ENCODE measurements at places on chromosomes 2 and 18. TPM values are rescaled to one million over a fixed set of nuclear protein-coding genes. Genes with fewer than 3 reads are reported as not detected.

The ATP8B1 gene
- total RNA-seq: 30.7 TPM

The TUBA4B gene
- not detected for total RNA-seq

The BOLL gene
- not detected for total RNA-seq

The IDH1 gene
- total RNA-seq: 116 TPM

The TXNDC2 gene
- 0.55 TPM for total RNA-seq

The ACTG2 gene
- 37.9 TPM for total RNA-seq

The XDH gene
- total RNA-seq: 0.41 TPM

- no peak overlapping the region for H3K27ac ChIP-seq
- DNase-seq: no peak
- H3K4me3 ChIP-seq: no peak overlapping the region
These were observed 353.9 kb downstream of the SS18 start for GRCh38 chr18:25736516-25736915.

DNA sequence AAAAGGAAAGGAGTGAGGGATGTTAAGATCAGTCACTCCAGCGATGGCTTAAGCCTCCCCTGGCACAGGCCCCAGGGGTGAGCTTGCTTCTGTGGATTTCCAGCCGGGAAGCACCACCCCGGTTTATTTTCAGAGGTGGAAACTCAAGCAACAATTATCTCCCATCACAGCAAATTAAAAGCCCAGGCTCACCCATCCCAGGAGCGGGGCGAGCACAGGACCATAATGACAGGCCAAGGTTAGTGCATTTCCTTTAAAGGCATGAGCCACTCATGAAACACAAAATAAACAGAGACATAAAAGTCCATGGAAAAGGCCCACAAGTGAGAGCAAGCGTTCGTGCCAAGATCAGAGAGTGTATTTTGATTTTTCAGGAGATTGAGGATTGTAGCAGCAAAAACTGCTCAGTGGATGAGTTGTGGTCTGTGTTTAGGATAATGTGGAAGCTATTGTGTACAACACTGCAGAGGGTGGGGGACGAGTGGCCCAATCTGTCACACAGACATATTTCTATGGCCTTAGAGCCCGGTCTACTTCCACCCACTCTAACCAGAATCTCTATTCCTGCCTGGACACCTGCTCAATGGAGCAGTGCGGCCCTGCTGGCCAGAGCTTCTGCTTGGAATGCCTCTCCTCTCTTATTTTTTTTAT lies 111.4 kb upstream of the CDC42EP3 start:
- H3K27me3 ChIP-seq: no peaks in the 10 kb centered on the region
- no peaks in the 10 kb centered on the region for H3K36me3 ChIP-seq
- no peak overlapping the region for H3K4me3 ChIP-seq
- DNase-seq: no peak
- peaks cover 9% of the 10 kb centered on the region for H3K4me1 ChIP-seq

DNA sequence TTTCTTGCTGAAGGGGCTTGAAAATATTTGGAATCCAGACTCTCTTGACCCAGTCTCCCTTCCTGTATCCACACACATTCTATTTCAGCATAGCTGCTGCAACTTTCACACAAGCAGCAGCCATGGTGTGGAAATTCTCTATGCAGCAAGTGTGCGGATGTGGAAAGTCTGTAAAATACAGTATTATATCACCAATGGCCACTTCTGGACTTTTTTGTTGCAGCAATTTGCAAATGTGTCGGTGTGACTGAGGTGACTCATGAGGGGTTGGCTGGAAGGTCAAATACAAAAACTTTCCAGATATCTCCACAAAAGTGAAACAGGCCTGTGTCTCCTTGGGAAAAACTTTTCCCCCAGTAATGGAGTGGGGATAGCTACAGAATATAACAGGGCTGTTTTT lies 299.3 kb upstream of the GYPC start:
- H3K4me3 ChIP-seq: no peak overlapping the region
- H3K36me3 ChIP-seq: no peaks in the 10 kb centered on the region
- H3K27ac ChIP-seq: no peak overlapping the region
- no peaks in the 10 kb centered on the region for H3K27me3 ChIP-seq
- H3K4me1 ChIP-seq: no peaks in the 10 kb centered on the region

- peaks cover 38% of the 10 kb centered on the region for H3K36me3 ChIP-seq
- no peaks in the 10 kb centered on the region for H3K27me3 ChIP-seq
- no peaks in the 10 kb centered on the region for H3K4me1 ChIP-seq
- H3K4me3 ChIP-seq: no peak overlapping the region
- no peak overlapping the region for H3K27ac ChIP-seq
- DNase-seq: no peak
These were observed 44.2 kb upstream of the TBR1 start for GRCh38 chr2:161371869-161372268.

GRCh38 chr18:79185648-79186047 lies 116.5 kb downstream of the ATP9B start:
- H3K27ac ChIP-seq: no peak overlapping the region
- no peak overlapping the region for H3K4me3 ChIP-seq
- DNase-seq: no peak
- no peaks in the 10 kb centered on the region for H3K36me3 ChIP-seq
- H3K4me1 ChIP-seq: peaks cover 6% of the 10 kb centered on the region

GRCh38 chr18:51051105-51051712 lies 21.2 kb downstream of the SMAD4 start:
- H3K27me3 ChIP-seq: no peaks in the 10 kb centered on the region
- peaks cover 61% of the 10 kb centered on the region for H3K36me3 ChIP-seq
- no peak overlapping the region for H3K4me3 ChIP-seq
- no peak for DNase-seq

- no peaks in the 10 kb centered on the region for H3K27me3 ChIP-seq
- H3K27ac ChIP-seq: no peak overlapping the region
- H3K4me3 ChIP-seq: no peak overlapping the region
- no peak for DNase-seq
These were observed 5.9 kb downstream of the CSRNP3 start for GRCh38 chr2:165475277-165476004.

GRCh38 chr2:121429119-121429903 lies 101.4 kb upstream of the RNU4ATAC start:
- no peaks in the 10 kb centered on the region for H3K4me1 ChIP-seq
- H3K36me3 ChIP-seq: peaks cover 58% of the 10 kb centered on the region
- H3K4me3 ChIP-seq: no peak overlapping the region
- no peak for DNase-seq
- no peak overlapping the region for H3K27ac ChIP-seq

- no peaks in the 10 kb centered on the region for H3K4me1 ChIP-seq
- H3K27me3 ChIP-seq: no peaks in the 10 kb centered on the region
- H3K36me3 ChIP-seq: peaks cover 58% of the 10 kb centered on the region
- no peak overlapping the region for H3K4me3 ChIP-seq
- no peak for DNase-seq
These were observed 17.0 kb downstream of the SFT2D3 start for GRCh38 chr2:127718271-127718670.

GRCh38 chr2:131426727-131427126 lies 49.2 kb upstream of the TUBA3D start:
- H3K4me3 ChIP-seq: no peak overlapping the region
- no peaks in the 10 kb centered on the region for H3K4me1 ChIP-seq
- H3K36me3 ChIP-seq: no peaks in the 10 kb centered on the region

DNA sequence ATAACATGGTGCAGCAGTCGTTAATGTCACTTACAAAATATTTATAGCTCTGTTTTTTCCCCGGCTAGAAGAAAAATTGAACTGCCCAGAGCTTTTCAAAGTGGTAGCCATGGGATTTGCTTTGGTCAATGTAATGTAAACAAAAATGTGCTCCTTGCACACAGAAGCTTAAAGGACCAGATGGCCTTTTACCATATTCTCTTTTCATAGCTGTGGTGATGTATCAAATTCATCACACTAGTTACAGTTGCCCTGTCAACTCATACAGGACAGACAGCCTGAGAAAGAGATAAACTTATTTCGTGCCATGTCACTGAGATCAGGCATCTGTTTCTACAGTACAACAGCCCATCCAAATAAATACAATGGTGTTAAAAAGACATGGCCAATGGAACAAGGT lies 368.1 kb upstream of the CDH19 start:
- DNase-seq: no peak
- no peak overlapping the region for H3K4me3 ChIP-seq
- H3K27ac ChIP-seq: no peak overlapping the region
- no peaks in the 10 kb centered on the region for H3K4me1 ChIP-seq
- no peaks in the 10 kb centered on the region for H3K36me3 ChIP-seq

- no peaks in the 10 kb centered on the region for H3K36me3 ChIP-seq
- H3K4me3 ChIP-seq: no peak overlapping the region
- no peaks in the 10 kb centered on the region for H3K4me1 ChIP-seq
- no peaks in the 10 kb centered on the region for H3K27me3 ChIP-seq
- no peak for DNase-seq
These were observed 502.2 kb upstream of the SETBP1 start for GRCh38 chr18:44178476-44178875.

DNA sequence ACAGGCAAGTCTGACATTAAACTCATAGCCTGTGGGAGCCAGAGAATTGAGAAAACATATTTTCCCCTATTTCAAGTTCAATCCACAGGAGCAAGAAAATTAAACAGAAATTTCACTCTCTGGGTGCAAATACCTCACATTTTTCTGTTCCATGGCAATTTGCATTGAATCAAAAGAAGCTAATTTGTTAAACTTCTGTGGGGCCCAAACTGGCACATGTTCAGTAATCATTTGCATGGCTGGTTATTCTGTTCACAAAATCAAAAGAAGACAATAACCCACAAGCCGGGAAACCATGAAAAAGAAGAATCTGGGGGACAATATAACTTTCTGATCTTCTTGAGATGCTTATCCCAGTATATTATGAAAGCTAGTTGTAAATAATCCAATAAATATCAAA lies 363.1 kb downstream of the LRP1B start:
- H3K4me3 ChIP-seq: no peak overlapping the region
- H3K27me3 ChIP-seq: no peaks in the 10 kb centered on the region
- H3K27ac ChIP-seq: no peak overlapping the region
- no peak for DNase-seq

DNA sequence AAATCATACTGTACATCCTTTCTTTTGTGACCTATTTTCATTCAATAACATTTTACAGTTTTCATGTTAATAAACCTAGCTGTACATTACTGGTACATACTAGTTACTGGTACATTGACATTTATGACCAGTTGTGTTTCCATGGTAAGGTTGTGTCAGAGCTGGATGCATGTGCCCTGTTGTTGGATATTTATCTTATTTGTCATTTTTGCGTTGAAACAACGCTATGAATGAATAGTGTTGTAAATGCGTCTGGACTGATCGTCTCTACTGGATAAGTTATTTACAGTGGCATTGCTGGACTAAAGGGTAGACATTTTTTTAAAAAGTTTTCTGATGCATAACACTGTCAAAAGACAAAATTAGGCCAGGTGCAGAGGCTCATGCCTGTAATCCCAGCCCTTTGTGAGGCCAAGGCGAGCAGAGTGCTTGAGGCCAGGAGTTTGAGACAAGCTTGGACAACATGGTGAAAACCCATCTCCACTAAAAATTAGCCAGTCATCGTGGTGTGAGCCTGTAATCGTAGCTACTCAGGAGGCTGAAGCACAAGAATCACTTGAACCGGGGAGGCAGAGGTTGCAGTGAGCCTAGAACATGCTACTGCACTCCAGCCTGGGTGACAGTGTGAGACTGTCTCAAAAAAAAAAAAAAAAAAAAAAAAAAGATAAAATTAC lies 40.2 kb downstream of the MCFD2 start:
- DNase-seq: no peak
- no peaks in the 10 kb centered on the region for H3K27me3 ChIP-seq
- H3K36me3 ChIP-seq: no peaks in the 10 kb centered on the region
- H3K27ac ChIP-seq: no peak overlapping the region
- peaks cover 38% of the 10 kb centered on the region for H3K4me1 ChIP-seq
- no peak overlapping the region for H3K4me3 ChIP-seq

DNA sequence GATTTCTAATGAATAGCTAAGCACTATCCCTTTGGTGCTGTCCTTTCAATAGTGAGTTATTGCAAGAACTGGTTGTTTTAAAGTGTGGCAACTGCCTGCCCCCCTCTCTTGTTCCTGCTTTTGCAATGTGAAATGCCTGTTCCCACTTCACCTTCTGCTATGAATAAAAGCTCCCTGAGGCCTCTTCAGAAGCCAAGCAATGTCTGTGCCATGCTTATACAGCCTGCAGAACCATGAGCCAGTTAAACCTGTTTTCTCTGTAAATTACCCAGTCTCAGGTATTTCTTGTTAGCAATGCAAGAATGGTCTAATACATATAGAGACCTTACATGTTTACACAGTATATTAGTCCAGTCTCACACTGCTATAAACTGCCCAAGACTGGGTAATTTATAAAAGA lies 15.0 kb upstream of the METTL21A start:
- no peak overlapping the region for H3K4me3 ChIP-seq
- DNase-seq: no peak
- H3K4me1 ChIP-seq: no peaks in the 10 kb centered on the region
- no peaks in the 10 kb centered on the region for H3K36me3 ChIP-seq

DNA sequence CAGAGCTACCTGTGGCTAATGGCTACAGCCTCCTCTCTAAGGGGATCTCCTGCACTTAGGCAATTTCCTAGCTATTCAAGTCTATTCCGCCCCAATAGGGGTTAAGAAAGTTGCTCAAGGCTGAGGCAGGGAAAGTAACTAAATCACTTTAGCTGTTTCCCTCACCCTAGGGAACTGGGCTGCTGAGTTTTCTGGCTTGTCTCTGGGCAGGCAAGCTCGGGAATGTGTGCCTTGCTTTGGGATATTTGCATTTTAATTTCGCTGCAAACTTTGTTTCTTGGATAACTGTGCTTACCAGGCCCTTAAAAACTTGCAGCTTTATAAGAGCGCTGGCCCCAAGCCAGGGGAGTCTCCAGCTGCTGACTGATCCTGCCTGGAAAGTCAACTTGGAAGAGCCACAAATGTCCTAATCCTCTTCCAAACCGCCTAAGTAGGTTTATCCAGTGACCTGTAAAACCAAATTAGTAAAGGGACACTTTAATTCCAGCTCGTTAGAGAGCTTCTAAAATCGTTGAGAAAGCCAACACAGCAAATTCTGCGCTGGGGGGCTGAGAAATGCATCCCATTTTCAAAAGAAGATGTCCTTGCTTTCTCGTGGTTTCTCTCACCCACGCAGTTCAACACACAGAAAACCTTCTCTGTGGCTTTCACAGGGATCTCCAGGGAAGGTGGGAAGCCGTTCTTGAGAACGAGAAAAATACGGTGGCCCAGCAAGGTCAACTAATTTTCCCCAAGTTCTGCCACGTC lies 59.5 kb upstream of the SP3 start:
- peak; percentile 68 for DNase-seq
- H3K4me1 ChIP-seq: peaks cover 19% of the 10 kb centered on the region
- H3K4me3 ChIP-seq: no peak overlapping the region
- H3K27me3 ChIP-seq: no peaks in the 10 kb centered on the region

- H3K4me1 ChIP-seq: peaks cover 5% of the 10 kb centered on the region
- no peak overlapping the region for H3K4me3 ChIP-seq
- peak; percentile 23 for DNase-seq
- H3K27me3 ChIP-seq: peaks cover 6% of the 10 kb centered on the region
- no peaks in the 10 kb centered on the region for H3K36me3 ChIP-seq
These were observed 17.1 kb upstream of the SNED1 start for GRCh38 chr2:240981280-240981679.

GRCh38 chr18:23793051-23793450 lies 103.8 kb downstream of the LAMA3 start:
- H3K27ac ChIP-seq: no peak overlapping the region
- no peaks in the 10 kb centered on the region for H3K27me3 ChIP-seq
- H3K4me1 ChIP-seq: no peaks in the 10 kb centered on the region
- no peak overlapping the region for H3K4me3 ChIP-seq
